Esophagus squamous epithelium (tissue), 5 donors: ENCODE measurements at places on chromosomes 5 and 9.

- DNase-seq, result no peak
Measured at GRCh38 chr5:14495301-14495700, 86.3 kb upstream of the OTULINL start.

GRCh38 chr9:37978983-37979382 lies 75.1 kb upstream of the SLC25A51 start:
- no peak for DNase-seq

GRCh38 chr9:134359493-134360179 lies 33.4 kb downstream of the RXRA start:
- no peak for DNase-seq

- DNase-seq, result no peak
Measured at GRCh38 chr5:178327931-178328711, 95.5 kb upstream of the PHYKPL start.

- no peak for DNase-seq
Measured at GRCh38 chr9:99563364-99563763, 258.3 kb upstream of the NR4A3 start.

DNA sequence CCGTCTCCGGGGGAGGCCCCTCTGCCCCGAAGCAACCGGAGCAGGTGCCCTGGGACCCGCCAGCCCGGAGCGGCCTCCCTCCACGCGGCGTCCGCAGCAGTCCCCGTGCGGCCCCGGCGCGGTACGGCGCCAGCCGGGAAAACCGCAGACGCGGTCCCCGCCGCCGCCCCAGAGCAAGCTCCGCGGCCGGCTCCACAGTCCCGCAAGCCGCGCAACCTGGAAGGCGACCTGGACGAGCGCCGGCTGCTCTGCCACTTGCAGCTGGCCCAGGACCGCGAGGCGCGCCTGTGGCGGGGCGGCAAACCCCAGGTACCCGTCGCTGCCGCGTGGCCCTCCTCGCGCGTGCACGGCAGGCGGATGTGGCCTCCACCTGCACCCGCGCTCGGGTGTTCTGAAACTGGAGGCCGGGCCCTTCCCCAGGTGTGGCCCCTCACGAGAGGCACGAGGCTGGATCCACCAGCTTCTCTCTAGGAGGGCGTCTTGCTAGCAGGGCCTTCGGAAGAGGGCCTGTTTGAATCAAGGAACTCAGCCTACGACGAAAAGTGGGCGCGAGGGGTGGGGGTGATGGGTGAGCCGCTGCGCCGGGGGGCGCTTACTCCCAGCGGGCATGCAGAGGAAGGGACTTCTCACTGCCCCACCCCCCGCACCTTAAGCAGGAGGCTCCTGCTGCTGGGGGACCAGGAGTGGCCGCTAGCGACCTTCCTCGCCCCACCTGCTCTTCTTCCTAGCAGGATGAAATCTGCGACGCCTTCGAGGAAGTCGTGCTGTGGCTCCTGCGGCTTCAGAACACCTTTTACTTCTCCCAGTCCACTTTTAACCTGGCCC lies 602 bp downstream of the CCNI2 start:
- DNase-seq, result no peak
